Left renal cortex interstitium (tissue), 4 donors: ENCODE measurements at places on chromosomes 13 and 19. TPM values are rescaled to one million over a fixed set of nuclear protein-coding genes. Genes with fewer than 3 reads are reported as not detected.

Gene IGFL1
- polyA plus RNA-seq = not detected

Gene RAB20
- 8.7 TPM for polyA plus RNA-seq

DNA sequence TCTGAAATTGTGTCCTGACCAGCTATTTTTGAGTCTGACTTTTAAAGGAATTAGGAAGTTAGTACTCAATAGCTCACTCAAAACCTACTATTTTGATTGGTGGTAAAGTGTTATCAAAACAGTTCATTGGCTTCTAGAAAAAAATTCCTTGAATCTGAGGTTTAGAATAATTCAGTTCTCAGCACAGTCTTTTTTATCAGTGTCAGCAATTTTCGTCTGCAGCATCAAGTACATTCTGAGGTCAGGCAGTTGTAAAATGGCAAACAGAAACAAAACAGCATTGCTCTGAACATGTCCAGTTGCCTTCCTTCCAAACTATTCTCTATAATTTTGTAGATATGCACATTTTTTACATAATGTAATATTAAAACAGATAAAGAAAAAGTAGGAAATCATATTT is 1644.1 kb downstream of the SLITRK5 start:
- DNase-seq = no peak

DNA sequence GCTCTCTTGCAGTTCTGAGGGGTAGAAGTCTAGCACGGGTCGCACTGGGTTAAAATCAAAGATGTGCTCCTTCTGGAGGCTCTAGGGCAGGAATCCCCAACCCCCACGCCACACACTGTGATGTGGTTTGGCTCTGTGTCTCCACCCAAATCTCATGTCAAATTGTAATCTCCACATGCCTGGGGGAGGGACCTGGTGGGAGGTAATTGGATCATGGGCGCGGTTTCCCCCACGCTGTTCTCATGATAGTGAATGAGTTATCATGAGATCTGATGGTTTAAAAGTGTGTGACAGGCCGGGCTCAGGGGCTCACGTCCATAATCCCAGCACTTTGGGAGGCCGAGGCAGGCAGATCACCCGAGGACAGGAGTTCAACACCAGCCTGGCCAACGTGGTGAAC is 26.6 kb upstream of the CALM3 start:
- DNase-seq = no peak

DNA sequence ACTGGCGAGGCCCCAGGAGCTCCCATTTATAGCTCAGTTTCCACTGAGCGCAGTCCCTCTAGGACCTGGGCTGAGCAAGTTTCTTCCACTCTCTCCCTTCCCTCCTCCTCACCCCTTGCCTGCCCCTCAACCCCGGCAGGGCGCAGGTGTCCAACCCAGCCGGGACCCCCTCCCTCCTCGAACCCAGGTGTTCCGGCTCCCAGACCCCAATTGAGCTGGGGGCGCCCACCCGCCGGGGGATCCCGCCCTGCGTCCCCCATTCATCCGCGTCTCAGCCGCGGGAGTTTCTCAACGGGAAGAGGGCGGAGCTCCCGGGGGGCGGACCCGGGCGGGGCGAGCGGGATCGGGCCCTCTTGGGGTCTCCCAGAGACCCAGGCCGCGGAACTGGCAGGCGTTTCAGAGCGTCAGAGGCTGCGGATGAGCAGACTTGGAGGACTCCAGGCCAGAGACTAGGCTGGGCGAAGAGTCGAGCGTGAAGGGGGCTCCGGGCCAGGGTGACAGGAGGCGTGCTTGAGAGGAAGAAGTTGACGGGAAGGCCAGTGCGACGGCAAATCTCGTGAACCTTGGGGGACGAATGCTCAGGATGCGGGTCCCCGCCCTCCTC is at the start of gene KIRREL2:
KIRREL2 (plus strand) TSS at position 366 of the 604 bp plus-strand sequence; CDS start at position 575, 209 bp downstream.
- no peak for DNase-seq

DNA sequence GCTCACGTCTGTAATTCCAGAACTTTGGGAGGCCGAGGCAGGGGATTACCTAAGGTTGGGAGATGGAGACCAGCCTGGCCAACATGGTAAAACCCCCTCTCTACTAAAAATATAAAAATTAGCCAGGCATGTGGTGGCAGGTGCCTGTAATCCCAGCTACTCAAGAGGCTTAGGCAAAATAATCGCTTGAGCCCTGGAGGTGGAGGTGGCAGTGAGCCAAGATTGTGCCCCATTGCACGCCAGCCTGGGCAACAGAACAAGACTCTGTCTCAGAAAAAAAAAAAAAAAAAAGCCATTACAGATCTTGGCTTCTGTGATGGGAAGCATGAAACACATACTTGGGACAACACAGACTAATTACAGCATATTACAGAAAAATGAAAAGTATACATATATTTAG is 1404.5 kb upstream of the SPRY2 start:
- no peak for DNase-seq

DNA sequence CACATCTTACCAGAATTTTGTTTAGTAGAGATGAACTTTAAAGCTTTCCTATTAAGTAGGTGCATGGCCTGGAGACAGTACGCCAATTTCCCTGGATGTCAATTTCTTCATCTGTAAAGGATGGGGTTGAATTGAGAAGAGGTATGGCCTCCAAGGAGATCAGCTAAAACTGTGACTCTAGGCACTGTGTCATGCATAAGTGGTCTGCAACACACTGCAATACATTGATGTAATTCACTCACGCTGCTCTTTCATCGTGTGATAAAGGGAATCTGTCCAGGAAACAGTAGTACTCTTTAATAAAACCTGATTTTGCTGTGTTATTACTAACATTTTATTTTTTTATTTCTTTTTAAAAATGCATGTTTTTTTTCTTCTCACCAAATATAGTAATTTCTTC is 795.8 kb downstream of the DIAPH3 start:
- no peak for DNase-seq

DNA sequence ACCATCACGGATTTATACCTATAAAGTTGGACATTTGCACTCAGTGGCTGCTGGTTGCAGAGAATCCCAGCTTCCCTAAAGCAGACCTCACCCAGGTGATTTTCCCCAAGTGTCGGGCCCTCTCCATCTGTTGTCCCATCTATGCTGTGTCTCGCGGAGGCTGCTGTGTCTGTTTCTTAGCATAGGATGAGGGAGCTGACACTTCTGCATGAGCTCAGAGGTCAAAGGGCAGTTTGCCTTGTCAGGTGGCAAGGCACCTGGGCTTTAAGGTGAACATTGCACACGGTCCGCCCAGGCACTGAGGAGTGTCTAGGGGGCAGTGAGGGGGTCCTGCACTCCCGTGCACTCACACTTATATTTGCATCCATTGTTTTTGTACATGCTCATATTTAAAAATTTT is 151.6 kb downstream of the ZIC5 start:
- DNase-seq = no peak
